ENCODE measurements at places on chromosomes 4 and X.

GRCh38 chr4:8917321-8917811 is 45.7 kb upstream of the HMX1 start:
- DNase-seq: no peak

DNA sequence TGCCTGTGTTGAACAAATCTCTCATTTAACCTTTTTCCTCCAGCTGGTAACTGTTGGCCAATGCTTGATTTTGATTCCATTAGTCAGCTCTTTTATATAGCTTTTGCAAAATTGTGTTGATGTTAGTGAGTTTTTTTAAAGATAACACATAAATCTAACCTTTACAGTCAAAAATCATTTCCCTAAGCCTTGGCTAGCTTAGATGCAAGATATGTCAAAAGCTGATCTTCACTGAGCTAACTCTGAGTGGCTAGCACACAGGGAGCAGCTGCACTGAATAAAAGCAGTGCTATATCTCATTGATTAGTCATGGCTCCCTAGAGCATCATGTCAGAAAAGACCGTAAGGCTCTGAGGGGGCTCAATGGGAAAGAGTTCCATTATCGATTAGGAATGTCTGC is 78.7 kb downstream of the PPARGC1A start:
- DNase-seq: no peak

- DNase-seq: no peak
These were observed 213.8 kb upstream of the RADX start for GRCh38 chrX:106397788-106398538.

GRCh38 chr4:22695917-22696316 is 3.2 kb downstream of the GBA3 start:
- no peak for DNase-seq

GRCh38 chr4:25513814-25514213 is 136.8 kb downstream of the ANAPC4 start:
- DNase-seq: no peak

GRCh38 chr4:149972407-149972806 is 105.8 kb upstream of the DCLK2 start:
- no peak for DNase-seq

DNA sequence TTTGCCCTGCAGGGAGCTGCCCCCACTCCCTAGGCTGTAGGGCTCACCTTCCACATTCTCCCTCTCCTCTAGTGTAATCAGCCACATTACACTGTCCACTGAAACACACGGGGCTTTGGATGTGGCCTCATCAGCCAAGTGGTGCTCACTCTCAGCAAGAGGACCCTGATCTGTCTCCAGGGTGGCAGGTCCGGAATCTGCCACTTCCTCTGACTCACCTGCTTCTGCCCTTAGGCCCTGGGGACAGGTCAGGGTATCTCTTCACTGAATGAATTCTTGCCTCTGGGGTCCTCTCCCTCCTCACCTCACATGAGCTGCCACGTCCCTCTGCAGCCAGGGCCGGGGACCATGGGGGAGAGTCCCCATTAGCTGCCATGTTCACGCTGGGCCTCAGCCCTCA is 15.9 kb downstream of the ZNF41 start:
- no peak for DNase-seq

DNA sequence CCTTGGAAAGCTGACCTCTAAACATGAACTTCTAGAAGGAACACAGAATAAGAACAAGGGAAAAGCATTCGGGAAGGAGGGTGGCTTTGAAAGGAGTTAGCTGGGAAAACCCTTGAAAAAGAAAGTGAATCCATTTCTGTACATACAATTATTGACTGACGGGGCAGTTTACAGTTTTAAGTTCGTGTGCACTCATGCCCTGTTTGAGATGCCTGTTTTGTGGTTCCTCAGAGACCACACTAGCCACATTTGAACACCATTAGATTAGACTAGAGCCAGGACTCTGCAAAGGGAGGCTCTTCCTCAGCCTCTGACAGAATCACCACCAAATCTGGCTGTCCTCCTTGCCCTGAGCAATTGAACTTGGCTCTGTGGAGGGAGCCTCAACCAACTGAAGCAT is 158.3 kb downstream of the PALLD start:
- DNase-seq: no peak

DNA sequence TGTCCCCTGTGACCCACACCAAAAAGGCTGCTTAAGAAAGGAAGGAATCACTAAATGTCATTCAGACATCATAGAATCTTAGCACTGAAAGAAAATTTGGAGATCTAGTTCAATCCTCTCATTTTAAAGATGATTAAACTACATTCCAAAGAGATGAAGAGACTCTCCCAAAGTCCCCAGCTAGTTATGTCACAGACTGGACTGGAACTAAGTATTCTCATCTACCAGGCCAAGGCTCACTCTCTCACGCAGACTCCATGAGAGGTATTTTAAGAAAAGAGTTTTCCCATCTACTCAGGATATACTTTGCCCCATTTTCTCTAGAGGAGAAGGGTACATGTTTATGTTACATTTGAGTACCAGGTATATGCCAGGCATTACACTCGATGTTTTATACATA is 6.9 kb downstream of the FABP2 start:
- no peak for DNase-seq

DNA sequence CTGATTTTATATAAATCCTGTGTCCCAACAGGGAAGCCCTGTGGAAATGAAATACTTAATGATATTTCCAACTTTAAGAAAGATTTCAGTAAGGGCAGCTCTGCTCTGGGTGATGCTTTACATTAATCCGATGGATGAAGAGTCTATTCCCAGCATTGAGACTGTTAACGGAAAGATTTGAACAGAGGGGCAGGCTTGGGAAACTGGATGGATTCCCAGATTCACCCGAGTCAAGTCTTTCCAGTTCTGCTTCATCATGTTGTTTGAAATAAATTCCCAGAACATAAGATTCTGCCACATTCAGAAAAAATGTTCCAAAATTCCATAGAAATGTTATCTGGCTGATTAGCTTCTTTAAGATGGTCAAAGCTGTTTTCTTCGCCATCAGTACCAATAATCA is 246.0 kb downstream of the FBXW7 start:
- no peak for DNase-seq

DNA sequence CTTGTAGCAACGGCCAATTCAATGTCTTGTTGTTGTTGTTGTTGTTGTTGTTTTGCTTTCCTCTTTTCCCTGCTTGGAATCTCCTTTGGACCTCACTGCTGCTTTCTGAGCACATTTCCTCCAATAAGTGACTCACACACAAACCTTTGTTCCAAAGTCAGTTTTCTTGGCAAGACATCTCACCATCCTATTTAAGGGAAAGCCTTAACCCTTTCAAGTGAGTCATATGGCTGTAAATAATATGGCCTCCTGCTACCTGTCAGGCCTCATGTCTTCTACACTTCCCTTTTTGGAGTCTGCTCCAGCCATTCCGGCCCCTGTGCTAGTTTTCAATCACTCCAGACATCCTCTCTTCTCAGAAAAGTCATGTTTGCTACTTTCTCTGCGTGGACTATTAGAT is 79.5 kb upstream of the MAGEB10 start:
- DNase-seq: no peak

DNA sequence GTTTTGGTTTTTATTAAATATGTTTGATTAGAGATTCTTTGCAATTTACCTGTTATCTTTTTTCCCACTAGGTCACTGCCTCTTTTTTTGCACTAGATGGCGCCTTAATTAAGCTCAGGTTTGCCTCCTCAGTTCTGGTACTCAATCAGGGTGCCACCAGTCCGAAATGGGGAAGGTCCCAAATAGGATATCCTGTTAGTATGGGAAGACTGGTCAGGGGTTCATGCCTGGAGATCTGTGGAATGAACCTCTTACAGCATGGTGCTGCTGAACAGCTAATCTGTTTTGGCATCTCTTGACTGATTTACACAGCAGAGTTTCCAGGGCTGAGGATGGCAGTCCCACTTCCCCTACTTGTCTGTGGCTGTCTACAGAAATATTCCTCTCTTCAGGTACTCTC is 24.2 kb upstream of the VSIG1 start:
- no peak for DNase-seq

DNA sequence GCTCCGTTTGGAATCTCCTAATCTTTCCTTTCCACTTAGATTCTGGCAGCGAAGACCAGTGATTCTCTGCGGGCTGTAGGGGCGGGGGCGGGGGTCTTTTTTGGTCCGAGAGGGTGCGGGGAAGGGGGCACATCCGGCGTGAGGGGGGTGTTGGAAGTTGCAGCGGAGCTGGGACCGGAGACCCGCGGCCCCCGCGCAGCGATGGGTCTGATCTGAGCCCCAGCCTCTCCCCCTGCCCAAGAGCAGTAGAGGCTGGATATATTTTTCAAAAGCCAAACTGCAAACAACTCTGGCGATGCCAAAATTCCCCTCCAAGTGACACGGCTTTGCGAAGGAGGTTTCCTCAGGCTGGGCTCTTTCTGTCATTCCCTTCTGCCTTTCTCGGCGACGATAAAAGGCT is 355 bp downstream of the GRID2 start:
- DNase-seq: peak; percentile 18

- no peak for DNase-seq
These were observed 37.9 kb downstream of the RAB40AL start for GRCh38 chrX:102975016-102975415.

DNA sequence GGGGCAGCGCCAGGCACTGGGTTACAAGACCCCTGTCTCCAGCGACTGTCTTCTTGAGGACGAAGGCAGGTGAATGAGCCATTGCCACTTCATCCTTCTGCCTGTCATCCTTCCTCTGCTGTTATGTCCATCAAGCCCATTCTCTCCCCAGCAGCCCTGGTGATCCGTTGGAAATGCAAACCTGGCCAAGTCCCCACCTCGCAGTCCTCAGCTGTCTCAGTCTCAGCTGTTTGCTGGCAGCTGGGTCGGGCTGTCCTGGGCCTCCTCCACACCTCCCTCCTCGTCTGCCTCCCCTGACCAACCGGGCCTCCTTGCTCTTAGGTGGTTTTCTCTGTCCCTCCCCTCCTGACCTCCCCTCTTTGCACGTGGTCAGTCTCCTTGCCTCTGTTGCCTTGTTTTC is 38.0 kb downstream of the PTTG2 start:
- no peak for DNase-seq

- DNase-seq: peak; percentile 10
These were observed 274.9 kb upstream of the GK2 start for GRCh38 chr4:79682801-79683530.

- no peak for DNase-seq
These were observed 297.0 kb upstream of the CLNK start for GRCh38 chr4:10981576-10981975.

DNA sequence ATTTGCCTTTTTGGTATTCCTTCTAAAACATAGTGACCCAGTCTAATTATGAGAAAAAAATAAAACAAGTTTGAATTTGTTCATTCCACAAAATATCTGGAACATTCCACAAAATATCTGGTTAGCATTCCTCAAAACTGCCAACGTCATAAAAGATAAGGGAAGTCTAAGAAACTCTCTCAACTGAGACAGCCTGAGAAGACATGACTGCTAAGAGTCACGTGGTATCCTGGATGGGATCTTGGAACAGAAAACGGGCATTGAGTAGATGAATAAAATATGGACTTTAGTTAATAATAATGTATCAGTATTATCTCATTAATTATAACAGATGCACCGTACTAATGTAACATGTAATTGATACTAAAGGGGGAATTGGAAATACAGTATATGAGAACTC is 280.9 kb downstream of the ARAP2 start:
- DNase-seq: no peak

GRCh38 chr4:33262824-33263223 is 2542.7 kb downstream of the PCDH7 start:
- no peak for DNase-seq

DNA sequence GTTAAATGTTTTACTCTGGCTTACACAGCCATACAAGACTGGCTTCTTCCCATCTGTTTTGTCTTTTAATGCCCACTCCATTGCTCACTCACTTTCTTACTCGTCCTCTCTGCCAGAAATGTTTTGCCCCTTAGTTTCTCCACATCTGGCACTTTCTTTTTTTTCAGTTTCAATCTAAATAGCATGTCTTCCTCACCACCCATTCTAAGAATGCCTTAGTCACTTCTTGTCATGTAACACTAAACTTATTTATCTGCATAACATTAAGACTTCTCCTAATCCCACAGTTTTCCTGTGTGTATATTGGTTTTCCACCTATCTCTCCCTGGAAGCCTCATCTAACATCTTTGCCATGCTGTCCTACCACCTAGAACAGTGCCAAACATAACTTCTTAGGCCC is 119.3 kb downstream of the ADAMTS3 start:
- DNase-seq: no peak

GRCh38 chr4:2689825-2690700 is 66.1 kb downstream of the TNIP2 start:
- no peak for DNase-seq

- no peak for DNase-seq
These were observed 795.7 kb downstream of the ADGRL3 start for GRCh38 chr4:61995717-61996340.

GRCh38 chr4:175824076-175824475 is 12.0 kb upstream of the GPM6A start:
- DNase-seq: no peak

GRCh38 chr4:53121264-53121865 is 244.5 kb downstream of the SCFD2 start:
- no peak for DNase-seq

DNA sequence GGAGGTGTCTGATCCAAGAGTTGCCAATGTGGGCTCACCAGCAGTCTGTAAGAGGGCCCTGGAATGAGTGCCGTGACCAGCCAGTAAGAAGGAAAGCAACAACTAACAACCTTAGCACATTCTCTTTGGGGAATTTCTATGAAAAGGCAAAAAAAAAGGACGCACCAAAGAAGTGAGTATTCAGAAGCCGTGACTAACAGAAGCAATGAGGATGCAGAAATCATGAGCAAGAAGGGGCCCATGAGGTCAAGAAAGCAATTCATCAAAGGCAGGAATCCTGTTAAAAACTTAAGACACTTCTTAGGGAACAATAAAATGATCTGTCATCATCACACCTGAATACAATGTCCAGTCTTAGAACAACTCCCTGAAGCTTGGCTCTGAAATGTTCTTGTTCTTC is 260.5 kb downstream of the RAPGEF2 start:
- no peak for DNase-seq

GRCh38 chrX:73127700-73128241 is 48.5 kb upstream of the PABPC1L2A start:
- peak; percentile 17 for DNase-seq

- no peak for DNase-seq
These were observed 171.4 kb downstream of the GPC3 start for GRCh38 chrX:133813971-133814370.

DNA sequence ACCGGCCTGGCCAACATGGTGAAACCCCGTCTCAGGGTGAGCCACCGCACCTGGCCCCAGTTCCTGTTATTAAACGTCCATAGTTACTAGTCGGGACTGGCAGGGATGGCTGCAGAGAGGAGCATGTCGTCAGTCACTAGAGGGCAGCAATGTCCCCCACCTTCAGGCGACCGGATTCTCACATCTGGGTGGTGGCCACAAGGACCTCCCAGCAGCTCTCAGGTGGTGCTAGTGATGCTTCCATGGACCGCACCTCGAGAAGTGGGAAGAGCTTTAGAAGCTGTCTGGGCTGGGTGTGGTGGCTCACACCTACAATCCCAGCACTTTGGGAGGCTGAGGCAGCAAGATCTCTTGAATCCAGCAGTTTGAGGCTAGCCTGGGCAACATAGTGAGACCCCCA is 13.3 kb upstream of the IL3RA start:
- DNase-seq: peak; percentile 78

GRCh38 chr4:117063961-117064696 is 21.2 kb downstream of the TRAM1L1 start:
- DNase-seq: no peak
